ENCODE measurements at places on chromosomes 6 and 20. TPM values are rescaled to one million over a fixed set of nuclear protein-coding genes. Genes with fewer than 3 reads are reported as not detected.

The C20orf144 gene
- total RNA-seq, result not detected

The HLA-DQA1 gene
- not detected for total RNA-seq

The DNAAF9 gene
- 8.4 TPM for total RNA-seq

The SLCO4A1 gene
- 3.6 TPM for total RNA-seq

The MCCD1 gene
- total RNA-seq, result not detected

The UBD gene
- total RNA-seq, result 0.32 TPM

The RHAG gene
- not detected for total RNA-seq

The TNFRSF21 gene
- 16.0 TPM for total RNA-seq

The RBBP8NL gene
- not detected for total RNA-seq

The OLIG3 gene
- total RNA-seq, result not detected

The TINAG gene
- 0.32 TPM for total RNA-seq

The GDAP1L1 gene
- total RNA-seq, result not detected

The SRMS gene
- total RNA-seq, result not detected

The VGLL2 gene
- not detected for total RNA-seq

The DYNLRB1 gene
- total RNA-seq, result 14.9 TPM

The GABBR1 gene
- total RNA-seq, result 3.6 TPM

The MOXD1 gene
- 0.61 TPM for total RNA-seq

The RRP36 gene
- 117 TPM for total RNA-seq

The GJA1 gene
- total RNA-seq, result 663 TPM

The BEND6 gene
- total RNA-seq, result 0.97 TPM

The ZSCAN9 gene
- 14.6 TPM for total RNA-seq

The NOX3 gene
- not detected for total RNA-seq

The HINT3 gene
- 31.3 TPM for total RNA-seq

The SAMD10 gene
- 2.6 TPM for total RNA-seq

The ELOVL2 gene
- total RNA-seq, result not detected

The RPS10 gene
- 4,666 TPM for total RNA-seq

The SCUBE3 gene
- 0.30 TPM for total RNA-seq

The SLC35D3 gene
- total RNA-seq, result under 0.01 TPM

The TRIM15 gene
- not detected for total RNA-seq

The SLC17A5 gene
- 15.6 TPM for total RNA-seq

The OGFR gene
- 80.9 TPM for total RNA-seq

The SLC12A5 gene
- total RNA-seq, result 0.32 TPM

The SCGN gene
- total RNA-seq, result not detected

The BPI gene
- not detected for total RNA-seq

The FAM135A gene
- 21.7 TPM for total RNA-seq

The SOX12 gene
- total RNA-seq, result 3.6 TPM

The KIF13A gene
- total RNA-seq, result 34.5 TPM

The MAFB gene
- total RNA-seq, result 0.65 TPM

The PAK5 gene
- total RNA-seq, result not detected

The CASP8AP2 gene
- total RNA-seq, result 18.2 TPM

The PRDM1 gene
- 0.30 TPM for total RNA-seq

The C20orf141 gene
- not detected for total RNA-seq

The HLA-DOA gene
- total RNA-seq, result not detected

The MCHR2 gene
- total RNA-seq, result not detected

The UBE2C gene
- 21.4 TPM for total RNA-seq

The TMEM200A gene
- 3.0 TPM for total RNA-seq

The RAB44 gene
- total RNA-seq, result not detected

The MYO6 gene
- 23.9 TPM for total RNA-seq

The TOP1 gene
- 23.4 TPM for total RNA-seq

The PCMT1 gene
- total RNA-seq, result 141 TPM
